ENCODE measurements at places on chromosomes 2 and 18.

GRCh38 chr18:616380-616995 lies 19.7 kb downstream of the CLUL1 start:
- DNase-seq, result no peak

GRCh38 chr2:106184394-106184793 lies 9.7 kb downstream of the UXS1 start:
- DNase-seq, result no peak

DNA sequence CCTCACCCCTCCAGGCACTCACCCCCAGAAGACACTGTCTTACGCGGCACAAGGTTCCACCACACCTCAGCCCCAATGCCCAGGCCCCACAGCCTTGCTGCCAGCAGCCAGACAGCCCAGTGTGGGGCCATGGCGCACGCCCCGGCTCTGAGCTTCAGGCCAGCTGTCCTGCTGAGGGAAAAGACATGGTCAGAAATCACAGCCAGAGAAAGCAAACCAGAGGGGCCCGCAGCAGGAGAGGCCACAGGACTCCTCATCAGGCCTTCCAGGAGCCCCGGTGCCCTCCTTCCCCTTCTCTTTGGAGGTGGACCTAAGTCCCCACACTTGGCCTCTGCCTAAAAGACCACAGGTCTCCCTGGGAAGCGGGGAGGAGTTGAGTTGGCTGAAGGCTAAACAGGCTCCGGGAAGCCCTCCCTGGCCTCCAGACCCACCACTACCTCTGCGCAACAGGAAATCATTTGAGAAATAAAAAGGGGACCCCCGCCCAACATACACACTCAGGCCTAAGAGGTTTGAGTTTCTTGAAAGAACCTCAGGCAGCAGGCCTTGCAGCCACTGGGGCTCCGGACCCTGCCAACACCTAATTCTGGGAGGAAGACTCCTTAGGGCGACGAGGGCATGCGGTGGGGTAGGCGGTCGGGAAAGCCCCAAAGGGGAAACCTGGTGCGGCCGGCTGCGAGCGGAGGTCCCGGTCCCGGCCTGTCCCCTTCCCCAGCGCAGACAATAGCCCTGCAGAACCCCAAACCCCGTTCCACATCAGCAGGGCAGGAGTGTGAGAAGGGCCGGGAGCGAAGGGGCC lies 1.9 kb downstream of the SEMA4C start:
- no peak for DNase-seq

DNA sequence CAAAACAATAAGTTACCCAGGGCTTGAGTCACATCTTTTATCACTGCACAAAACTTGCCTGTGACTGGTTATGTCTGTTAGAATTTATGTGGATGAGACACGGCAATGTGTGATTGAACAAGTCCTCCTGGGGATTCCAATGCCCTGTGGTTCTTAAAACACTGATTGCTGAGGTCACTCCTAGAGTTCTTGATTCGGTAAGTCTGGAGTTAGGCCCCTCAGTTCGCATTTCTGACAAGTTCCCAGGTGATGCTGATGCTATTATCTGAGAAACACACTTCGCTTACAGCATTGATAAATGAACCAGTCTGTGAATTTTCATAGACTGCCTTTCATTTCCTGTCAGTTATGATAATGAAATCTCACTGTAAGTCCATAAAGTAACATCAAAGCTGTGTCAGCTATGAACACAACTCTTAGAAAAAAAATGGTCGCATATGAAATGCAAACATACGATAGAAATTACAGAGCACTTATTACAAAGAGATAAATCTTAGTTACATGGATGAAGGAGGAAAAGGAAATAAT lies 214.0 kb downstream of the DLGAP1 start:
- no peak for DNase-seq

DNA sequence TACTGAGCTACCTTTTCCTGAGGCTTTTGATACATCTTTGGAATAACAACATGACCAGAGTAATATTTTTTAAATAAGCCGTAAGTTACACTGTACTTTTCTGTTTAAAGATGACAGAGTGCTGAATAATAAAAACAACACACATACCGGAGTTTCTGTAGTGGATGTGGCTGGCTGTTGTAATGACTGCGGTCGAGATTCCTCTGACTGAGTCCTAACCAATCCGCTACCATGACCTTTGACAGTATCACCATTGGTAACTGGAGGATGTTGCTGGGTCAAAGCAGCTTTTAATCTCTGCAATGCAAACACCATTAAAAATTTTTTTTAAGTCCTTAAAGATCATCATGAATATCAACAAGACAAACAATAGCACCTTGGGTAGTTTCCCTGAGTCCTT lies 70.7 kb downstream of the ATF2 start:
- DNase-seq, result no peak

- no peak for DNase-seq
Measured at GRCh38 chr2:156322686-156323231, 9.8 kb downstream of the NR4A2 start.

DNA sequence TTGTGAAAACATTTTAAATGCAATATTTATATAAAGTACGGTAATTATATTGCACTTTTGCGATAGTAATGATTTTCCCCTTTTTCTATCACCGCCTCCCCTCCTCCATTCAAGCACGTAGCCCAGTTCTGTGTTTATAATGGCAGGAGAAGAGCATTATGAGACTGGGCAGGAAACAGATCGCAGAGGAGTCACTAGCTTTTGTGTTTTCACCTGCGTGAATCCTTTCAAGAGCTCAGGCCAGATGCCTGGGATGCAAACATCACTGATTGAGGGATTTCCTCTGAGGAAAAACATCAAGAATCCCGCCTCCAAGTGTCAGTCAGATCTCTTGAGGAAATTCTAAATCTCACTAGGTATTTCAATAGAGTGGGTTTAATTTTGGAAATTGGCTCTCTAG lies 178.4 kb upstream of the FN1 start:
- DNase-seq, result no peak

DNA sequence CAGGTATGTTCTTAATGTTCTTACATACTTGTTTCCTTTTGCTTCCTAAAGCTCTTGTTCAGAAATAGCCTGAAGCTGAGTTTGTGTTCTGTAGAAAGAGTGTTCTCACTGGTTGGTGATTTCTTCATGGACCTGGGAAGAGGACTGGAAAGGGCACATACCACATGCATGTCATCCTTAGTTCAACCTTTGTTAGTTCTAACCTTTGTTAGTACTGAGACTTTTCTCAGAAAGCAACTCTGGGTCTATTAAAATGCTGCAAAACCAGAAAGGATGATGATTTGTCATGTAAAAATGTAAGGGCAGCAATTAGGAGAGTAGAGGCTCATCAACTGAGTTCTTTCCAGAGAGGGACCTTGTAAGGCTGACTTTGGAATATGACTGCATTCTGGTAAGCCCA lies 2.5 kb upstream of the FAP start:
- no peak for DNase-seq

GRCh38 chr18:35573531-35573930 lies 8.0 kb upstream of the GALNT1 start:
- DNase-seq, result no peak

DNA sequence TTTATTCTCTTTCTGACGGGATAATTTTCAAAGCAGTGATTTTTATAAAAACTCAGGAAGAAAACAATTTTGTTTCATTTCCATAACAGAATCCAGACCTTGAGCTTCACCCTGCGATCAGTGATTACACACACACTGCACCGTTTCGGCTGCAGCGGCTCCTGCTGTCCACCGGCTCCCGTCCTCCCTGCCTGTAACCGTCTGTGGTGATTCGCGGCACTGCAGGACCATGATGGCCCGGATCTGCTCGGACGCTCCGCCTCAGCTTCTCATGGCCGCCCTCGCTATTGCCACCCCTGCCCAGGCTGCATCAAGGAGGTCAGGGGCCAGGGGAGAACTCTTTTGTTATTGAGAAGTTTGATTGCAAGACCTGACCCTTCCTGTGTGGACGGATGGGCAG lies 246.1 kb downstream of the TWIST2 start:
- no peak for DNase-seq

GRCh38 chr2:101725515-101726192 lies 28.1 kb downstream of the MAP4K4 start:
- no peak for DNase-seq

- DNase-seq, result no peak
Measured at GRCh38 chr18:69558052-69558451, 157.4 kb downstream of the DOK6 start.

DNA sequence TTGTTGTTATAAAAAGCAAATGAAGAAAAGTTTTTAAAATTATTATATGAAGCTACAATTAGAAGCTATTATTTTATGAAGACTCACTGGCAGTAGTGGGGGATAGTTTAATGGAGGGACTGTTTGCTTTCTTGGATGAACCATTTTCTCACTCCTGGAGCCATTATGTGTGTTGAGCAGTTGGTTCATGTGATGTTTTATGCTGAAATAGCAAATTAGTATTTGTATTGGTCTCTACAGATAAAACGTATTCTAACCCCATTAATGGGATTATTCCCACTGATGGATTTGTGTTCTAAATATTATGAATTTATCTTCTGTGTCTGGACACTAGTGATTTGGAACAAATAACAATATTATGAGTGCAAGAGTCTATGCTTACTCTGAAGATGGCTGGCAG lies 507.5 kb upstream of the FSHR start:
- DNase-seq, result no peak

- no peak for DNase-seq
Measured at GRCh38 chr2:20013126-20013849, 820 bp upstream of the MATN3 start.

DNA sequence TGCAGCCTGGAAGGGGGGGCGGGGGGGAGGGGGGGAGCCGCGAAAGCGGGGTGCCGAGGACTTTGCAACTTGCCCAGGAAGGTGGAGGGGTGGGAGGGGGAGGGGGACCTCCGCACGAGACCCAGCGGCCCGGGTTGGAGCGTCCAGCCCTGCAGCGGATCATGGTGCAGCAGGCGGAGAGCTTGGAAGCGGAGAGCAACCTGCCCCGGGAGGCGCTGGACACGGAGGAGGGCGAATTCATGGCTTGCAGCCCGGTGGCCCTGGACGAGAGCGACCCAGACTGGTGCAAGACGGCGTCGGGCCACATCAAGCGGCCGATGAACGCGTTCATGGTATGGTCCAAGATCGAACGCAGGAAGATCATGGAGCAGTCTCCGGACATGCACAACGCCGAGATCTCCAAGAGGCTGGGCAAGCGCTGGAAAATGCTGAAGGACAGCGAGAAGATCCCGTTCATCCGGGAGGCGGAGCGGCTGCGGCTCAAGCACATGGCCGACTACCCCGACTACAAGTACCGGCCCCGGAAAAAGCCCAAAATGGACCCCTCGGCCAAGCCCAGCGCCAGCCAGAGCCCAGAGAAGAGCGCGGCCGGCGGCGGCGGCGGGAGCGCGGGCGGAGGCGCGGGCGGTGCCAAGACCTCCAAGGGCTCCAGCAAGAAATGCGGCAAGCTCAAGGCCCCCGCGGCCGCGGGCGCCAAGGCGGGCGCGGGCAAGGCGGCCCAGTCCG lies 540 bp downstream of the SOX11 start:
- DNase-seq, result no peak

GRCh38 chr2:182545420-182546167 lies 118.8 kb upstream of the PDE1A start:
- DNase-seq, result no peak

DNA sequence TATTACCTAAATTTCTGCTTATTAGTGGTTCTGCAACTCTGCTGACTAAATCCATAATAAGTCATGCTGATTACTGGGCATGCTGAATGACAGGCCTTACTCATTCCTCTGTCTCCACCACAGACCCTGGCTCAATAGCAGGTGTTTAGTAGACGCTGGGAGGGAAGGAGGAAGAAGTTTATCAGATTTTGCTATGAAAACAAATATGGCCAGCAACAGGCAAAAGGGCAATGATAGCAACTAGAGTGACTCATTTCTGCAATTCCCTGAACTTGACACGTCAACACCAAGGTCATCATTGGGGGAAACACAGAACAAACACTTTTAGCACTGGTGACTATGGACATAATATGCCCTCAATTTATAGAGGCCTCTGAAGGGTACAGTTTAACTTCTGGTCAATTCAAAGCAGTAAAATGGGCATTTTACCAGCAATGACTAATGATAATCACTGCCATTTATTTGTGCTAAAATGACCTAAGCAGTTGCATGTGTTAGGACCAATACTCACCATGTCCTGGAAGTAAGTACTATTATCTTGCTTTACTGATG lies 35.2 kb downstream of the TMEM163 start:
- peak; percentile 39 for DNase-seq

- DNase-seq, result no peak
Measured at GRCh38 chr2:167190053-167190452, 301.8 kb downstream of the XIRP2 start.
